ENCODE measurements at places on chromosomes 6 and 20.

- DNase-seq: no peak
Measured at GRCh38 chr6:131787079-131787478, 20.7 kb upstream of the ENPP1 start.

DNA sequence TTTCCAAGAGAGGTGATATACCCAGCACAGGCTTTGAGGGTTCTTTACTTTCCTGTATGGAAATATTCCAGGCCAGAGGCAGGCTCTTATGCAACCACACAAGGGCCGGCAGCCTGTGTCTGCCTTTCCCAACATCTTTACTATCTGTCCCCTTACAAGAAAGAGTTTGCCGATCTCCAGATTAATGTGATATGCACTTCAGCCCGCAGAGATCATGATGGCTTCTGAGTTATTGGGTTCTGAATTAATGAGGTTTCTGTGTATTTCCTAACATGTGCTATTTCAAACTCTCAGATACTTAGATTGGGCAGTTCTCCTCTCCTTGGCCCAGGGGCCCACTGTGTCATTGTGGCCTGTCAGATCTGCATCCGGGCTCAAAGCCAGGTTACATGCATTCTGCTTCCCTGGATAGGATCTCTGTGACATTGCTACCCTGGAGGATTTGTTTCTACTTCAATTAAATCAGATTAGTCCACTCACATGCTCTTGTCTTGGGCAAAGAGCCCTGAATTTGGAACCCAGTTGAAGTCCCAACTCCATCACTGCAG lies 56.6 kb downstream of the TGM2 start:
- DNase-seq: peak; percentile 98

- no peak for DNase-seq
Measured at GRCh38 chr6:140475086-140475485, 1100.6 kb upstream of the CITED2 start.

DNA sequence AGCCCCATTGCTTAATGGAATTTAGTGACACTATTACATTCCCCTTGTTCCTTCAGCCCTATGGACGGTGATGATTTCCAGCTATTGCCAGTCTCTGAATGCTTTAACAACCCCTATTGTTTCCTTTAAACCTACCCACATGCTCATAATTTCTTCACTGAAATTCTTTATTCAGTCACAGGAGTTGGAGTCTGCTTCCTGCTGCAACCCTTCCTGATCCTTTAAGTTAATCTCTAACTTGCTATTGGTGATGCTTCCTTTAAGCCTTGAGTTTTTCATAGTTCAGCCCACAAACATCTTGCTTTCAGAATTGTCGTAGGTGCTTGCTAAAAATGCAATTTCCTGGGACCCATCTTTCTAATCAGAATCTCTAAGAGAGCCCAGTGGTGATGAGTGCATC lies 66.3 kb upstream of the TNFAIP3 start:
- no peak for DNase-seq

Measured in fibroblast of villous mesenchyme (primary cell).